ENCODE measurements at places on chromosomes 7 and 10.

- DNase-seq: peak; percentile 29
Measured at GRCh38 chr7:18278316-18278715, 217.2 kb upstream of the HDAC9 start.

DNA sequence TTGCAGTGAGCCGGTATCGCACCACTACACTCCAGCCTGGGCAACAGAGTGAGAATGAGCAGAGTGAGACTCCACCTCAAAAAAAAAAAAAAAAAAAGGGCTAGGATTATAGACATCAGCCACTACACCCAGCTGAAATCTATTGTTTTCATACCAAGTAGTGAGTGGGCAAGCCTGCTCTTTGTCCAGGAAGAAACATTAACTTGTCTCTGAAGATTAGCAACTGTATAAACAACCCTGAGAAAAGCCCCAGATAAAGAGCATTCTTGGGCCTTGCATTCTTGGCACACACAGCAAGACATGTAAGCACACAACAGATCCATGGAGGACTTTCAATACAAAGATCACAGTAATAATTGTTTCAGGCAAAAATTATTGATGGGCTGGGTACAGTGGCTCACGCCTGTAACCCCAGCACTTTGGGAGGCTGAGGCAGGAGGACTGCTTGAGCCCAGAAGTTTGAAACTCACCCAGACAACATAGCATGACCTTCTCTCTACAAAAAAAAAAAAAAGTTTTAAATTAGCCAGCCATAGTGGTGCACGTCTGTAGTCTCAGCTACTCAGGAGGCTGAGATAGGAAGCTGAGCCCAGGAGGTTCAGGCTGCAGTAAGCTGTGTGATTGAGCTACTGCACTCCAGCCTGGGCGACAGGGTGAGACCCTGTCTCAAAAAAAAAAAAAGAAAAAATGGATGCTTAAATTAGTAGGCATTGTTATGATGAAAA, 4.4 kb downstream of the PSPH start:
- peak; percentile 61 for DNase-seq

DNA sequence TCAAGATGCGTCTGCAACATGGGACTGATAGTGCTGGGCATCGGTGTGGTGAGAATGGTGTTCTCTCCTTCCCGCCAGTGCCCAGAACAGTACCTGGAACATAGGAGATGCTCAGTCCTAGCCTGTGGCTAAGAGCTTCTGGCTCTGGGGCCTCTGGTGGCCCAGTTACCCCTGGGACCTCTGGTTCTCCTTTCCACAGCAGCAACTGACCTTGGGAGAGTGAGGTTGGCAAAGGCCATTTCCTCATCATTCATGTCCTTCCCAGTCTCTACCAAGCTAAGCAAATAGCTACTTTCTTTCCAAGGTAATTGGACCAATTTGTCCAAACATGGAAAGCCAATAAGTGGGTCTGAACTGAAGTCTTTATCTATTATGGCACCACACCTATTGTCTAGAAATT, 11.6 kb upstream of the GOLGA7B start:
- DNase-seq: no peak

DNA sequence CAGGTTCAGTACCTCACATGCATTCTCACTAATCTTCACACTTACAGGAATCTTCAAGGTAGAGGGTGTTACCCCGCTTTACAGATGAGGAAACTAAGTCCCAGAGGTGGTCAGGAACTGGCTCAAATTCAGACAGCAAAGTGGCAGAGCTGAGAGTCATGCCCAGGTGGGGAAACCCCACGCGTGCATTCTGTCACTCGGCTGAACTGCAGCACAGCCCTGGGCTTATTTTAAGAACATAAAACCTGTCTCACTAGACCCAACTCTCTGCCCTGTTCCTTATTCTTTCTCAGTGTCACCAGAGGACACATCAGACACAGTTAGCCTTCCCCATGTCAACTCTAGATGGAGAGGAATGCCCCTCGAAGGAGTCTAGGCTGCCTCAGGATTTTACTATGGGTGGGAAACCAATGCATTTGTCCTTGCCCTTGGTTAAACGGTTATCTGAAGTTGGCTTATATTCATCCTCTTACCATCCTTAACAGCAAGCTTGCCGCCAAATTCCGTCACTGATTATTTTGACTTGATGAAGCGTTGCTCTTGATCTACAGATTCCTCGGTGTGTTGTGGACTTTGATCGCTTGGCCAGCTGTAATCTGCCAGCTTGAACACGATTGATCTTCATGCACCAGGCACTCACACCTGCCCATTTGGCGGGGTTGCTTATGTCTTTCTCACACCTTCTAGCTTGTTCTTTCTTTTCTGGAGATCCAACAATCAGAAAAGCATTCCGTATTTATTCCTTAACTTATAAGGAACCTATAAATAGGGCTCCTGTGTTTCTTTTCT, 627.9 kb downstream of the SDK1 start:
- no peak for DNase-seq

GRCh38 chr10:47286591-47287315, 13.2 kb upstream of the GDF10 start:
- DNase-seq: no peak

DNA sequence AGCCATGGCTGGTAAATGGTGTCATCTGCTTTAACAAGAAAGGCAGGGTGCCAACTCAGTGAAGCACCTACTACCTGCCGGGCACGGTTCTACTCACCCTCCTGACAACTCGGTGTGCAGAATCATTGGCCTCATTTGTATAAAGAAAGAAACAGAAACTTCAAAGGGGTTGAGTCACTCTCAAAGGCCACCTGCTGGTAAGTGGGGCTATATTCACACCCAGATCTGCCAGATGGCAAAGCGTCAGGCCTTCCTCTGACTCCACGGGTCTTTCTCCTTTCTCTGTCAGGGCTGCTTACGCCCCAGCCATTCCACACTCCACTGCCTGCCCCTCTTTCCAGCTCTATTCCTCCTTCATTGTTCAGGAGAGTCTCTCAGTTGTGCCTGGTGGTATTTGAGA, 309.2 kb downstream of the GFRA1 start:
- DNase-seq: no peak

DNA sequence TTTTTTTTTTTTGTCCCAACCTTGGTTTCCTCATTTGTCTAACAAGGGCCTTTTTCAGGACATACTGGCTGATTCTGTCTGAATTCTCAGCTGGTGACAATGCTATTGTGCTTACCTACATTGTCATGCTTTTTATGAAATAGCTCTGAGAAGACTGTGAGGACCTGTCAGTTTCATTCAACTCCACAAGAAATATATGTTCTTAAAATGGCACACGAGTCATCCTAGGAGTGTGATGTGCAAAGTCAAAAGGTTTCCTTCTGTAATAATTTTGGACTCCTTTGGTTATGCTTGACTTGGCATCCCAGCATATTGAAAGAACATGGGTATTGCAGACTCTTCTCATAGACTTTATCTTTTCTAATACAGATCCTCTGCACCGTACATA, 316.0 kb downstream of the GFRA1 start:
- DNase-seq: no peak

GRCh38 chr7:31076051-31076450, 23.9 kb downstream of the ADCYAP1R1 start:
- no peak for DNase-seq

GRCh38 chr10:8360814-8361509, 306.5 kb downstream of the GATA3 start:
- no peak for DNase-seq

DNA sequence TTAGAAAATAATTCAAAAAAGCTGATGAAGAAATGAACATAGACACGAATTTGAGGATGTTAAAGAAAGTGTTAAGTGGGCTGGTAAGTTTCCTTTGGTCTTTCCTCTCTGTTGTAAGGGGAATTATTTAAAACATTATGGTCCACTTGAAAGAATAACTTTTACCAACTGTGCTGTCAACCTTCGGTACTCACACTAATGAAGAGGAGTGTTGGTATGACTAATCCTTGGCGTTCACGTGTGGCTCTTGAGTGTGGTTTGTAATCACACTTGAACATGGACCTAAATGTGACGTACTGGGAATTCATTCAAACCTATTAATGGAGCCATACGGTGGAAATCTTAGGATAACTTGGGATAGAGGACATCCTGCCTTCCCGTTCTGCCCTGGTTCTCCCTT, 41.3 kb downstream of the TBXAS1 start:
- no peak for DNase-seq

DNA sequence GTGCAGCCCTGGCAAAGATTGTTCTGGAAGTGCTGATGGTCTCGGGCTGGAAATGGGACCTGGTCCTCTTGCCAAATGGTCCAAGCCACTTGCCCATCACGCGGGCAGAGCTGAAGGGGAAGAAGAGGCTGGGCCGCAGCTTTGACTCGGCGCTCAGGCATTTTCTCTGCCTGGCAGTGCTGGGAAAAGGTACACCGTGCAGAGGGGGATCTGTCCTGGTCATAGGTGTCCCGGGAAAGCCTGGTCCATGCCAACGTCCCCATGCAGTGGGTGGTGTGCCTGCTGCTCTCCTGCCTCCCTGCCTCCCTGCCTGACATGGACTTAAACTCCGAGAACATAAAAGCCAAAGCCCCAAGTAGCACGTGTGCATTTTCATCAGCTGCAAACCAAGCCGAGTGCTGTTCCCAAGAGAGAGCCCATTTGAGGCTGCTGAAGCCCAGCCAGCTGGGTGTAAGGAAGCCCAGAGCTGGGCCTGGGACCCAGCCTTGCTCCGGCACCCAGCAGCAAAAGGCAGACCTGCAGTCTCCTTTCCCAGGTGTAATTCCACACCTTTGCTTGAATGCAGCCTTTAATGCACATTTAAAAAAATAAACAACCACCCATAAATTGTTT, 72.7 kb downstream of the TCERG1L start:
- DNase-seq: no peak

DNA sequence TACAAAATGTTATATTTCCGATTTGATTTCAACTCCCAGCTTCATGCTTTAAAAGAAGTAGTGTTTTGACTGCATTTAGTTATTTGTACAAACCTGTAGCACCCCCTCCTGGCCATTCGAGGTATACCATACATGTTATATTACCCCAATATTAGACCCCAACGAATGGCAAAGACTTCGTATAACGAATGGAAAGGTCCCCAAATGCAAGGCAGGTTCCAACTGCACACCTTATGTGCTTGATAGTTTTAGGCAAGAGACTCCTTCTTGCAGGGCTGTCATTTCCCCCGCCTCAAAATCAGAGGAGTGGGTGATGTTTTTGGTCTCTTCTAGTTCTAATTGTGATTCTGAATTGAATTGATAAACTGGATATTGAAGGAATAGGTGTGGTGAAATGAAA, 101.1 kb upstream of the TARP start:
- DNase-seq: peak; percentile 17

GRCh38 chr10:1595242-1595600, 142.1 kb downstream of the ADARB2 start:
- no peak for DNase-seq

GRCh38 chr7:80530136-80530535, 18.3 kb upstream of the GNAT3 start:
- DNase-seq: no peak

DNA sequence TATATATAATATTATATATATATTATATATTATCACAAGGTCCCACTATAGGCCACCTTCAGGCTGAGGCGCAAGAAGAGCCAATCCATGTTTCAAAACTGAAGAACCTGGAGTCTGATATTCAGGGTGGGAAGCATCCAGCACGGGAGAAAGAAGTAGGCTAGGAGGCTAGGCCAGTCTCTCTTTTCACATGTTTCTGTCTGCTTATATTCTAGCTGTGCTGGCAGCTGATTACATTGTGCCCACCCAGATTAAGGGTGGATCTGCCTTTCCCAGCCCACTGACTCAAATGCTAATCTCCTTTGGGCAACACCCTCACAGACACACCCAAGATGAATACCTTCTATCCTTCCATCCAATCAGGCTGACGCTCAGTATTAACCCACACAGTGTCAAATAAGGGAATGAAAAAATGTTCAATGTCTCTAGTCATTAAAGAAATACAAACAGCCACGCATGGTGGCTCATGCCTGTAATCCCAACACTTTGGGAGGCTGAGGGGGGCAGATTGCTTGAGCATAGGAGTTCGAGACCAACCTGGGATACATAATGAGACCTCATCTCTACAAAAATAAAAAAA, 135.4 kb upstream of the PCBD1 start:
- no peak for DNase-seq

DNA sequence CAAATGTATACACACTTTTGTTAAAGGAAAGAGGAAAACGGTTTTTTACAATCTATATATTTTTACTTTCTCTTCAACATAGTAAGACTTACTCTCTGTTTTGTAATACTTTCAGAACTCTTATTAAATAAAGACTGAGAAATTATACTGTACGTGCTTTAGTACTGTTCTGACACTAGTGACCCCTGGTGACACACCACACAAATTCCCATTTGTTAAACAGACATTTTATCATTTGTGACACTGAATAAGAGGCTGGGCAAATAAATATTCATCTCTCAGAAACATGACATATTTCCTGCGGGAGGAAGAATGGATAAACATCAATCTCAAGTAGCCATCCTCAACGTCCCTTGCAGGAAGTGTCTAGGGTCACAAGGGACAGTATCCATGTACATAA, 68.9 kb upstream of the ZNF33B start:
- DNase-seq: no peak

DNA sequence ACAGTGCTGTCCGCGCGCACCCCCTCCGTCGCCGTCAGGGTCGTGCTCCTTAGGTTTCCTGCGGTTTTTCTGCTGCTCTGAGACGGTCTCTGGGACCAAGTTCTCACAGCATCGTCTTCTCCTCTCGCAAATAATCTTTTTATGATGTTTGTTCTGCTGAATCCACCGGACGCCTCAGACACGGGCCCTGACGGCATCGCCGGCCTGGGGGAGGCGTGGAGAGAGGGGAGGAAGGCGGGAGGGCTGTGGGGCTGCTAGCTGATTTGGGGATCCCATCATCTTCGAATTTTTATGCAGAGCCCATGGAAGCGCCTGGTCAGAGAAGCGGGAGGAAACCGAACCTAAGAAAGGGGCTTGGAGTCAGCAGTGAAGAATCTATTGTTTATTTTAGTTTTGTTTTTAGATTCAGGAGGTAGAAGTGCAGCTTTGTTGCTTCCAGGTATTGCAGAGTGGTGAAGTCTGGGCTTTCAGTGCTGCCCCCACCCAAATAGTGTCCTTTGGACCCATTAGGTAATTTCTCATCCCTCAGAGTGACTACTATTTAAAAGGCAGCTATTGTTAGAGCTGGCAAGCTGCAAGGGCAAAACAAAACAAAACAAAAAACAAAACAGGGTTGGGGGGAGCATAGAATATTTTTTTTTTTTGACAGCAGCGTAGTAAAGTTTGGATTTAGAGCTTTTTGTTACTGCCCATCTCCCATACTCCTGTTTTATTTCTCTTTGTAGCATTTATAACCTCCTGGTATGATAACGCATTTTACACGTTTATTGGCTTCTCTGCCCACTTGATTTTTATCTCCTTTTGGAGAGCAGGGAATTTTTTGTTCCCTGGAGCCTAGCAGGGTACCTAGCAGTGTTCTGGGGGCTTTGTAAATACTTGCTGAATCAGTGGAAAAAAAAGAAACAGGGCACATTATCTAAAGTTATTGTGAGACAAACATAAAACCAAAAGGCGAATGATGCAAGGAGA, 92.6 kb downstream of the SPAG6 start:
- DNase-seq: peak; percentile 41
